Brain microvascular endothelial cell (primary cell): ENCODE measurements at places on chromosomes 4 and X.
A peak's percentile ranks its signal among the peaks of the same experiment; 100 is the strongest.

DNA sequence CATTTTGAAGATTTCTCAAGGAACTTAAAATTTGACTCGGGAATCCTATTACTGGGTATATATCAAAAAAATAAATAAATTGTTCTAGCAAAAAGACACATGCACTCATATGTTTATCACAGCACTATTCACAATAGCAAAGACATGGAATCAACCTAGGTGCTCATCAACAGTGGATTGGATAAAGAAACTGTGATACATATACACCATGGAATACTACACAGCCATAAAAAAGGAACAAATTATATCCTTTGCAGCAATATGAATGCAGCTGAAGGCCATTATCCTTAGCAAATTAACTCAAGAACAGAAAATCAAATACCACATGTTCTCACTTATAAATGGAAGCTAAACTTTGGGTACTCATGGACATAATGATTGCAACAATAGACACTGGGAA is 97.4 kb downstream of the CENPC start:
- DNase-seq, result no peak

DNA sequence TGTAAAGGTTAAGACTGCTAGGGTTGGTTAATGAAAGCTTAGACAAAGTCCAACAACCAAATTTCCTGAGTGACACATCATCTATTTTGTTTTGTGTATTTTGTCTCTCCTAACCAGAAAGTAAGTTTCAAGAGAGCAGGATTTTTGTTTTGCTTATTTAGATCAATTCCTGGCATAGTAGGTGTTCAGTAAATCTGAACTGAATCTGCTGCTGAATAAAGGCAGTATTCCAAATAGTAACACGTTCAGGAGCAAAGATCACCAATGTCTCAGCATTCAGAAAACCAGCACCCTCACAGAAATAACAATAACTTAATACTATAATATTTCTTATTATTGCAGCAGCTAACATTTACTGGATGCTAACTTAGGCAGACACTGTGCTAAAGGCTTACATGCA is 12.2 kb downstream of the FBXW7 start:
- DNase-seq, result no peak

- peak; percentile 91 for DNase-seq
These were observed 28.3 kb downstream of the AREG start for GRCh38 chr4:74473155-74473811.

- DNase-seq, result no peak
These were observed 90.8 kb downstream of the DCTD start for GRCh38 chr4:182826391-182826790.

DNA sequence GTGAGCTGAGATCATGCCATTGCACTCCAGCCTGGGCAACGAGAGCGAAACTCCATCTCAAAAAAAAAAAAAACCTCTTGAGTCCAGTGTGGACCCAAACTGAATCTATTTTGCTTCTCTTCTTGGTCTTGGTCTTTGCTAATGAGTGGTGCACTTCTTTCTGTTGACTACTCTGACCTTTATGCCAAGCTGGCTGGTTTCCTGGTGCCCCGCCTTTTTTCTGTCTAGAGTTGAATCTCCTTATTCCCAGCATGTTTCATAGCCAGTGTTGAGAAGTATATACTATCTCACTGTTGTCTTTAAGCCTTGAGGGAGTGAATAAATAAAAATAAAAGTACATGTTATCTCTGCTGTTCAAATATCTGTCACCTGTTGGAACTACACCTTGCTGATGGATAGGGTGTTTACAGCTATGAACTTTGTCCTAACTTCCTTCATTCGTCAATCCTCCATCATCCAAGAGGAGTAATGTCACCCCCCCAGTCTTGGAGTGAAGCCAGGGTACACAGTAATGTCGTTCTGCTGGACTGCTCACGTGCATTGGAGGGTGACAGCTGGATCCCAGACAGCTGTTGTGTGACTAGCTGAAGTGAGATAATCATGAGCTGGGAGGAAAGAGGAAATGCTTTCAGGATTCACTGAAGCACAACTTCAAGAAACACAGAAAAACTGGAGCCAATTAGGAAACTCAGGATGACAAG is 99.3 kb upstream of the PRKG2 start:
- peak; percentile 55 for DNase-seq

DNA sequence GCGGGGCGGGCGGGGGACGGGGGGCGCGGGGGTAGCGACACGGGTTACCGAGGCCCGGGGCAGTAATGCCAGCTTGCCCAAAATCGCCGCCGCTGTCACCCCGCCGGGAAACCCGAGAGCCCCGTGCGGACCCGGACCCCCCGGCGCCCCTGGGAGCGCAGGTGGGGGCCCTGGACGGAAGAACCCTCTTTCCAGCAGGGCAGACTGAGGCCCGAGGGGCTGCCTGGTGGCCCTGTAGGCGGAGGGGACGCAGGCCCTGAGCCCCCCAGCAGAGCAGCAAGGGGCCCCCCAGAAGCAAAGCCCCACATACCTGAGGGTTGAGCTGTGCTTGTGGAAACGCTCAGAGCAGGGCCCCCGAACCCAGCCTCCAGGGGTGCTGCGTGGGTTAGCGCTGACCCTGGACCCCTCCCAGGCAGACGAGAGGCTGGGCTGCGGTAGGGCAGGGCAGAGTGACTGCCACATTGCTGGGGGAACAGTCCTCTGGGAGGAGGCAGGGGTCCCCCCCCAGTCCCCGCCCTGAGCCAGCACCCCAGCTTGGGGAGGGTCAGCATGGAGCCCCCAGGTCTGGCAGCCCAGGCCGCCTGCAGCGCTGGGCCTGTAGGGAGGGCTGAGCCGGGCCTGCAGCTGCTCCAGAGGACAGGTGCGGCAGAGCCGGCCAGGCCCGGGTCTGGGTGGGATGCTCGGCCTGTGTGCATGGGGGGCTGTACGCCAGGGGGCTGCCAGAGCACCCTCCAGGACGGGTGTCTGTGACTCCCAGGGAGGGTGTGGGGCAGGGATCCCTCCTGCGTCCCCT is 646 bp downstream of the DOK7 start:
- no peak for DNase-seq

- DNase-seq, result no peak
These were observed 38.7 kb upstream of the KCTD8 start for GRCh38 chr4:44487341-44487740.

- no peak for DNase-seq
These were observed 110.6 kb upstream of the ADAMTS3 start for GRCh38 chr4:72679666-72680065.

DNA sequence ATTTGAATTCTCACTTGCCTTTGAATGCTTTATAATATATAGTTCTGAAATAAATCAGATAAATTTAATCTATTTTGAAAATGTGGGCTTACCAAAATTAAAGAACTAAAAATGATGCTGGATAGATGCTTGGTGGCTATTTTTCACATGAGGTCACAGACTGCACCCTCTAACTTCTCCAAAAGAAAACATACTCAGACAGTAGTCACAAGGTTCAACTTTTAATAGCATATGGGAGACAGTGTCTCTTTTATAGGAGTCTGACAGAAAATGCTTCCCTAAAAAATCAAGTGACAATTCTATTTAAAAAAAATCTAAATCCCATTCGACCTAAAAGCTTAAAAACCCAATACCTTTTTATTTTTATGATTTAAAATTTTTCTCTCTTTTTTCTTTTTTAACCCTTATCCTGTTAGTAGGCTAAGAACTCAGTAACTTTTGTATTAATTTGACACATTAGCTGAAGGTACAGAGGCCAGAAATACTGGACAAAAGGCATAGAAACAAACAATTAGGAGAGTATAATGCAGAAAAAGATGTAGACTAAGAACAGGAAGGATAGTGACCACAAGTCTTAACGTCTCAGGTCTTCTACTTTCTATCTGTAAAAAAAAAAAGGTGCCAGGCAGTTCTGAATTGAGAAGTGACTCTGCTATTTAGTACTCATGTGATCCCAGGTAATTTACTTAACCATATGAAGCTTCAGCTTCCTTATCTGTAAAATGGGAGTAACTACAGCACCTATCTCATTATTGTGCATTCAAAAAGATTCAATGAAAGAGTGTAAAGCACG is 7.6 kb downstream of the TIGD4 start:
- DNase-seq, result no peak

- no peak for DNase-seq
These were observed 1.2 kb downstream of the HMGB3 start for GRCh38 chrX:150984169-150984824.

- no peak for DNase-seq
These were observed 156.1 kb upstream of the EOLA2 start for GRCh38 chrX:150094375-150094774.

DNA sequence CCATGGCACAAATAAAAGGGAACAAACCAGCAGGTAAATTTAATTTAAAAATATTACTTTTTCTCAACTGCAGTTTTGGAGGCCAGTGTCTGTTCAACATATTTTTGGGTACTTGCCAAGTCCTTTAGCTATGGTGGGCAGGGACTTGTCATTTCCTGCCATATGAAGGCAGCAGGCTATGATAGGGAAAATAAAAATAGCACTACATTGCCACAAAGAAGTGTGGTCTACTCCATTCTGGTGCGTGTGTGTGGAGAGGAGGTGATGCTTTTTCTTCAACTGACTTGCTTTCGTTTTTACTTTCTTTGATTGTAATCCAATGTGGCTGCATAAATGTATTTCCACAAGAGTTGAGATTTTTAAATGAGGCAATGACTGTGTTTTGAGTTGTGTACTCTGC is 17.2 kb downstream of the GPR174 start:
- DNase-seq, result no peak
